ENCODE measurements at places on chromosomes 11 and 22.

DNA sequence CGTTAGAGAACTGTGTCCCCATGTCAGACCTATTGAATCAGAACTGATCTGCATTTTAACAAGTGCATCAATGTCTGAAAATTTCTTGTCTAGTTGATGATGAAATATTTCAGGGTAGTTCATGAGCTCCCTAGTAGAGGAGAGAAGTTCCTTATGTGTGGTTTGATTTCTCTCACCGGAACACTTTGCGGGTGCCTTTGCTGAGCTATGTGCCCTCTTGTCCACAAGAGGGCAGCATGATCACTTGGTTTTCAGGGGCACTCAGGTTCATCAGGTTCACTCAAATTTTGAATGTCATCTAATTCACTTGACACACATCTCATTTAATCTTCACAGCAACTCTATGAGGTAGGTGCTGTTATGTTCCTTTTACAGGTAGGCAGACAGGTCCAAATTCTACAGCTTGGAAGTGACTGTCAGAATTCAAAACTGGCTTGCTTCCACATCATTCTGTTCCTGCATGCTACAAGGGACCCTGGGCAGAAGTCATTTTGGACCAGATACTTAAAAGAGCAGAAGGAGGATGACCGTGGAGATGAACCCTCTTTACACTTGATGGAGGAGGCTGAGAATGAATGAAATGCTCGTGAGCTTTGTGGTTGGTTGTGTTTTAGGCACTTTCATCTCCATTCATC, 55.6 kb downstream of the P4HA3 start:
- DNase-seq = peak; percentile 65

DNA sequence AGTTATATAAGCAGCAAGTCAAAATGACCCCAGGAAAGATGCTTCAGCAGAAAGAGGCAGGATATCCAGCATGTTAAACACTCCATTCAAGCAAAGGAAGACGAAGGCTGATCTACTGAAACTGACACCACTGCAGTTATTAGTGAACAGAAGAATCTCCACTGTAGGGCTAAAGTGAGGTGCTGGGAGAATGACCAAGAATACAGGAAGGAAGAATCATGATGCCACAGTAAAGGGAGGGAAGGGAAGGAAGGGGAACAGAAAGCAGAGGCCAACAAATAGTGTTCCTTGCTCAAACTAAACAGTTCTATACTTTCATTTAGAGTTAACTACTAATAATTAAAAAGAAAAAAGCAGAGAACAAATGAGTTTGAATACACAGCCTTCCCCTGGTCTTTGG, 92.5 kb downstream of the SIK3 start:
- DNase-seq = peak; percentile 27

GRCh38 chr22:36998620-36999351, 20.5 kb downstream of the TST start:
- no peak for DNase-seq

DNA sequence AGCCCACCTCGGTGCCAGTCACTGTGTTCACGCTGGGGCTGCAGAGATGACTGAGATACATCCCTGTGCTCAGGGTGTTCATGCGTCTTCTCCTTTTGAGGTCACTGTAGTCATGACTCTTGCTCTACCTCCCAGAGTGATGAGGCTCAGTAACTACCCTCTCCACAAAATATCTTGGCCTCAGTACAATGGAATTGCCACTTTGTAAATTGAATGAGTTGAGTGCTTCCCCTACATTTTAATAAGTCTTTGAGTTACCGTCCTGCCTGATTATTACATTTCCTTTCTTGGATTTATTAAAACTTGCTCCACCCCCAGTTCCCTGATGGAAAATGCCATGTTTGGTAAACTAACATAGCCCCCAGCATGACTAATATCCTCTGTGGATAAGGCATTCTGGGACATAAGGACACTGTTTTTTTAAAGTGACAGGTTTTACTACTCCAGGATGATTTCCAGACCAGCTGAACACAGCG, 15.9 kb downstream of the PRSS23 start:
- DNase-seq = no peak

DNA sequence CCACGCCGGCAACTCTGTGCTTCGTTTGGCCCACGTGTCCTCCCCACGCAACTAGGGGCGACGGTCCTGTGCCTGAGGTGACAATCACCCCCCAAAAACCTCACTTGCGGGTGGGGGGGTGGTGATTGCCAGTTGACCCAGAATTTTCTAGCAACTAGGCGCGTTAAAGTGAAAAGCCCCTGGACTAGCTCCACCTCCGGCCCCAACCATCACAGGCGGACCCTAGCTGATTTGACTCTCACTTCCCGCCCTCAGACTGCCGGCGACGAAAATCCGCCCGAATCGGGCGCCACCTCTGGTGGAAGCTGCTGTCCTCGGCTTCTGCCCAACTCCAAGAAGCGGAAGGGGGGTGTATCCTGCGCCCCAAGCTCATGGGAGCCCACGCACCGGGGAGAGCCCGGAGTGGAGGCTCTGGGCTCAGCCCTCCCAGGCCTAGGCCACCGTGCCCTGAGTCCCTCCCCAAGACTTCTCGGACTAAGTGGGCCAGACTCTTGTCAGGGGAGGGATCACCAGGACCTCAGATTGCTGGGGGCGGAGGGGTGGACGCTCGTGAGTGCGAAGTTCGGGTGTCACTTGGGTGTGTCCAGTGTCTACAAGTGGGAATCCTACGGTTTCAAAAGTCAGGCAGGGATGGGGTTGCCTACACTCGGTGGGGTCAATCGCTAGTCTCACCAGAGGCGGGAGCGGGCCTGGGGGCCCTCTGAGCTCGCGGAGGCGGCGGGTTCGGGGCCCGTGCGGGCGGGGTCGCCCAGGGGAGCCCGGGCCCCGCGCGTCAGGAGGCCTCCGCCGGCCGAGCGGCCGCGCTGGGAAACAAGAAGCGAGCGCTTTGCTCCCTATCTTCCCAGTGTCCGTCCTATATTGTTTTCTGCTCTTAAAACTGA, 12.3 kb downstream of the PAX6 start:
- DNase-seq = no peak

DNA sequence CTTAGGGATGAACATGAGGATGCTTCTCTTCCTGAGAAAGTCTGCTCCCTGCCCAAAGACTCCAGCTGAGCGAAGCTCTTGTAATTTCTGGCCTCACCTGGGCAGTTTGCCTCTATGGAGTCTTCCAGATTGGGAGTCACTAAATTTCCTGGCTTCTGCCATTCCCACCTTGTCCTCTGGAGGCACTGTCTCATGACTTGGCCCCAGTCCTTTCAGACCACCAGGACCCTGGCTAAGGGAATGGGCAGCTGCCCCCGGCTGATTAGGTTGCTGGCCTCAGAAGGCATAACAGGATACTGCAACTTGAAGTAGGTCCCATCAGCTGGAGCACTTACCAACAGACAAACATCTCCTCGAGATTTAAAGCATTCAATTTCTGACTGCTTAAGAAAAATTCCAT, 128.1 kb upstream of the SPON1 start:
- DNase-seq = no peak

DNA sequence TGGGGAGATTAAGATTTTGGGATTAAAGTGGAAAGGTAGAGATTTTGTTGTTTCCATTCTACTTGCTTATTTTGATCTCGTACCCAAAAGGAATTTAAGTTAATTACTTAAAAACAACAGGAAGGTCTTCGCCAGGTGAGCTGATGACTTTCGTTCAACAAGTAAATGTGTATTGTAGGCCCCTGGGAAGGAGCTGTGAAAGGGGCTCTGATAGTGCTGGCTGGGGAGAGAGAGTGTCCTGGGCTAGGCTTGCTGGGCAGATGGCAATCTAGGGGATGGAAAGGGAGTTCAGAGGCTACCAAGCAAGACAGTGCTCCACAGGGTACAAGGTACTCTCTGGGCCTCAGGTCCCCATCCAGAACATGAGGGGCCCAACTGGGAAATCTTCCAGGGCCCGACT, 189.4 kb downstream of the CEP164 start:
- DNase-seq = no peak

DNA sequence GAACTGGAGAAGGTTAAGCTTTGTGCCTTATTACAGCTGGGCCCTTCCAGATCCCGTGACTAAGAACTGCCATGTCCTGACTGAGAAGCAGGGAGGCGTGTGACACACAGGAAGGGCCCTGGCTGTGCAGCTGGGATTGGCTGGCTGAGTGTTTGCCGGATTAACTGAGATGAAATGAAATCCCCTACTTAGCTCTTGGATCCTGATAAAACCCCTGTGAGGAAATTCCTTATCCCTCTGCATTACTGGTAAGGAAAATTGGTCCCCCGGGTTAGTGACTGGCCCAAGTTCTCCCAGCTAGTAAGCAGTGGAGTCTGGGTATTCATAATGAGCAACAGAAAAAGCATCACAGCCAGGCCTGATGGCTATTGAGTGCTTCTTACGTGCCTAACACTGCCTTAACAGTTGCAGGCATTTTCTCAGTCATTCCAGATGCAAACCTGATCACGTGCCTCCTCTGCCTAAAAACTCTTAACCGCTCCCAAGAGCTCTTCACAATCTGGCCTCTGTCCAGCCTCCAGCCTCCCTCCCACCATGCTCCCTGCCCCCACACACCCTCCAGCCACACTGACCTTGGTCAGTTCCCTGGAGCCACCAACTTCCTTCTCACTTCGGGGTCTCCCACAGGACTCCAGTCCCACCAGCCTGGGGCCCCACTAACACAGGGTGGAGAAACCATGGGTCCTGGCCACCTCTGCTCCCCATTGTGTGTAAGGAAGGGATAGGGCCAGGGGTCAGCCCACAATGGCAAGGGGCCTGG, 37.8 kb downstream of the ARRB1 start:
- no peak for DNase-seq

DNA sequence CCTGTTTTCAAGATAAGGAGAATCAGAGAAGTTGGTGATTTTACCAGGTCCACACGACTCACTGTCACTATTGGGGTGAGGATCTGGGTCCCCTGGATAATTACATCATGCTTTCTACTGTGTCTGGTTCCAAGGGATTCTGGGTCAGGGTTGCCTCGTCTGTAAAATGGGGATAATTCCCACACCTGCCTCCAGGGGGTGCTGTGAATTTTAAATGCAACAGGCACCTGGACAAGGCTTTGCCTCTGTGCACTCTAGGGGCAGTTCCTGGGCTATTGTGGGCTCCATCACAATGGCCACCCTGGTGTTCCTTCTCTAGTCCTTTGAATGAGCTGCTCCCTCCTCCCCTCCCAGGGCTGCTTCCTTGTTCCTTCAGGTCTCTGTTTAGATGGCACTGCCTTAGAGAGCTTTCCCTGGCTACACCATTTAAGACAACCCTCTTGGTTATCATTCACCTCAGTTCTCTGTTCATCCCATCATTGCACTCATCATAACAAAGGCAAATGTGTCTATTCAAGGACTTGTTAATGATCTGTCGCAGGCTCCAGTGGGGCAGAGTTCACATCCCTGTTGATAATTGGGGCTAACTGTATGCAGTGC, 178.6 kb downstream of the MIAT start:
- peak; percentile 38 for DNase-seq

GRCh38 chr22:19631899-19632667, 82.2 kb upstream of the SEPTIN5 start:
- DNase-seq = no peak

- DNase-seq = no peak
These were observed 244.6 kb upstream of the ANO3 start for GRCh38 chr11:26087120-26087935.

- DNase-seq = no peak
These were observed 29.0 kb downstream of the MYH9 start for GRCh38 chr22:36358533-36359469.

DNA sequence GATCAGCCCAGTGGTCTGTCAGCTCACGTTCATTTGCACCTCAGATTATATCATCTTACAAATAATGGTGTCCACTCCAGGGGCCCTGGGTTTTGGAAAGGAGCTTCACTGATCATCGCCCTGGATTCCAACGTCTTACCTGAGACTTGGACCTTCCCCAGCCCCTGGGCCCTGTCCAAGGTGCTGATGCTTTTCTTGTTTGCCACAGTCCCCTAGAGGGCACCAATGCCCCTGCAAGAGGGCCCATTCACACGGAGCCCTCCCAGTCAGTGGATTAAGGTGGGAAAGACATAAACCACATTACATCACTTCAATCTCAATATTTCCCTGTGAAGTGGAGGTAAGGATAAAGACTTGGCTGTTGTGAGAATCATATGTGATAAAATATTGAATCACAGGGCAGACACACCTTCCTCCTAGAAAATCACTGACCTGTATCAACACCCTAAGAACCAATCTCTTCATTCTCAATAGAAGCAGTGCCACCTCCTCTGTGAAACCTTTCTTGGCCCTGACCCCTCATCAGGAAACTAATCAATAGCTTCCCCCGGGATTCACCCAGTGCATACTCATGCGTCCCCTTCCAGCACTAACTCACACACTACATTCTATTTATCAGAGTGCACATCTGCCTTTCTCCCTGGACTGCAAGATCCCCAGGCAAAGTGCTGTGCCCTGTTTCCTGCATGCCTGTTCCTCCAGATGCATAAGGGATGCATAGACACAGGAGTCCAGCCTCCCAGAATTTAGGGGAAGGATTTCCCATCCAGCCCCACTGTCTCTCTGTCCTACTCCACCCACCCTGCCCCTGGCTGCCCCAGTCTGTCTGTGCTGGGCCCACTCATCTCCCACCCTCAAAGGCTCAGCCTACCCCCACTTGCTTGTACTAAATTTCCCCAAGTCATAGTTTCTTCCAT, 167.0 kb downstream of the BUD13 start:
- DNase-seq = peak; percentile 47

GRCh38 chr11:17714356-17714854, 5.0 kb upstream of the MYOD1 start:
- DNase-seq = no peak

DNA sequence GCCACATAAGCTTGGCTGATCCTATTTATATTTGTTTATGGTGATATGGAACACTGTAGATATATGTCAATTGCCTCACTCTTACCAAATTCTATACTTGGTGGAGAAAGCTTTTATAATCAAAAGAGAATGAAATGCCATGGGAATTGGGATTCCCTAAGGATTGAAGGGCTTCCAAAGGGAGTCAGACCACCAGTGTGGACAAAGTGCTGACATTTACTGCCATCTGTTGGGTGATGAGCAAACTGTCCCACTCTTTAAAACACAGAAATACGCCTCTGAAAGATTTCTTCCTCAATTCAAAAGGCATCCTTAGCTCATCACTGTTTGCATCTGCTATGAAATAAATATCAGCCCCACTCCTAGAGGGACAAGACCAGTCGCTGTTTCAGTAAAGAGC, 7.1 kb downstream of the SLC1A2 start:
- DNase-seq = no peak

GRCh38 chr11:364991-365725, 4.1 kb upstream of the B4GALNT4 start:
- DNase-seq = no peak

- no peak for DNase-seq
These were observed 2.2 kb downstream of the TLCD5 start for GRCh38 chr11:120327311-120327710.

- DNase-seq = no peak
These were observed 37.0 kb upstream of the HEPHL1 start for GRCh38 chr11:93984196-93984567.

DNA sequence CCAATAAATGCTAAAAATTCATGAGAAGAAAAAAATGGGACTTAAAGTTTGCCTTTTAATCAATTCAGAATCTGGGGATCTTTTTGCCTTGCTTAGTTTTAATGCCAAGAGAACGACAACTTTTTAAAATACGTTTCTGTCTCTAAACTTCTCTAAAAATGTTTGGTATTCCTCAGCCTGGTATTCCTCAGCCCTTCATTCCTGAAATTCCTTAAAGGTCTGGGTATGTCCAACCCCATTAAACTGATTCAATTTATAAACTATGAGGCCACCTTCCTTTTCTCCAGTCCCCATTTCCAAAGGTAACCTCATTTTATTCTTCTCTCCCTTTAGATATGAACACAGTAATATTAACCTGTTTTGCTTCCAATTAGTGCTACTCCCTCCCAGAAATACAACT, 16.6 kb downstream of the POLA2 start:
- DNase-seq = no peak

- DNase-seq = peak; percentile 75
These were observed 256.3 kb upstream of the ARHGAP20 start for GRCh38 chr11:110968348-110969062.
